ENCODE measurements at places on chromosomes 1 and 21.

DNA sequence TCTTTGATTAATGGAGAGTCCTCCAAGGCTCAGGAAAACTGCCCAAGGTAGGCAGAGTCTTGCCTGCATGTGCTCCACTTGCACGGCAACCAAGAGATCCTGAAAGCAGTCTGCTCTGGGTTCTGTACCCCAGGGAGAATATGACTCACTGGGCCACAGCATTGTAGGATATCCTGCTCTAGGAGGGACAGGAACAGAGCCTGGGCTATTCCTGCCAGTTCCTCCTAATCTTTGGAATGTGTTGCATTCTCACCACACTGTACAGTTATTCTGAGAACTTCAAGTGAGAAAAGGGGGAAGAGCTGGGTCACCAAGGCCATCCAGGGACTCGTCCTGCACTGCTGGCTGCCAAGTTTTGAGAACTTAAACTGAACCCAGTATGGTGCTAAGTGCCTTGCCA lies 278.5 kb downstream of the MATN1 start:
- H3K4me1 ChIP-seq: no peaks in the 10 kb centered on the region
- no peaks in the 10 kb centered on the region for H3K27me3 ChIP-seq
- no peaks in the 10 kb centered on the region for H3K36me3 ChIP-seq
- no peak overlapping the region for H3K4me3 ChIP-seq
- H3K27ac ChIP-seq: no peak overlapping the region

GRCh38 chr1:160064164-160064563 lies 5.8 kb downstream of the KCNJ10 start:
- no peak overlapping the region for H3K4me3 ChIP-seq
- no peak overlapping the region for H3K27ac ChIP-seq
- H3K36me3 ChIP-seq: no peaks in the 10 kb centered on the region
- no peak for DNase-seq
- no peaks in the 10 kb centered on the region for H3K4me1 ChIP-seq

GRCh38 chr1:34905098-34905459 lies 24.4 kb downstream of the DLGAP3 start:
- H3K4me1 ChIP-seq: no peaks in the 10 kb centered on the region
- no peaks in the 10 kb centered on the region for H3K27me3 ChIP-seq
- DNase-seq: no peak

DNA sequence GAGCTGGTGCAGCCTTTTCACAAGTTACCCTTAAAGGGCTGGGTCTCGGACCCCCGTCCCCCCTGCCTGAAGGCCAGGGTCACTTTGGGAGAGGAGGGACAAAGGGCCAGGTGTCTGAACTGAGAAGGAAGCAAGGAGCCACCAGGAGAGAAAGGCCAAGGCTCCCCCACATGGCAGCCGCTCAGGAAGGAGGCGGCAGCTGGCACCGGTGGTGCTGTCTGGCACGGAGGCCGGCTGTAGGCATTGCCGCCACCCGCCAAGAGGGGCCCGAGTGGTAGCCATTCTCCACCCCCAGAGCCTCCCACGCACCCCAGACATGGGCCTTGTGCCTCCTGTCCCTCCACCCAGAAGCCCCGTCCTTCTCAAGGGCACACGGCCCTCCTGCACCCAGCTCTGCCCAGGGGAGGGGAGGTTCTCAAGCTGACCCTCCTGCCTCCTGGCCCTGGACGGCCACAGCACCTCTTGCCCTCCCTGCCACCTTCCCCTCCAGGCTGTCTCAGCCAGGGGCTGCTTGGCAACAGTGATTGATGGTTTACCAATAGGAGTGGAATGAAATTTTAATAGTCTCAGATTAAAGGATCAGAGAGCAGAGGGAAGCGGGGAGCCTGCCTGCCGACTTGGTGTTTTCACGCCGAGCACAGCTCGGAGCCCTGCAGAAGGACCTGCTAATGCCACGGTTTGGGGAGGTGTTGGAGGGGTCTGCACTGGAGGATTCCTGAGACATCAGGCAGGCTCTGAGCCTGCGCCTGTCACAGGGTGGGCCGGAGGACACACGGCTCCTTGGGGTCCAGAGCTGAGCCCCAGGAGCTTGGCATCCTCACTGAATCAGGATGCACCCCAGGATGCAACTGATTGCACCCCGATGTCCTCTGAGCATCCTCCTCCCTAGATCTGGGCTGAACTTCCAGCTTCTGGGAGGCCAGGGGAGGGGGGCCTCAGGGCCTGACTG lies 211.9 kb upstream of the VAMP3 start:
- H3K4me3 ChIP-seq: no peak overlapping the region
- no peaks in the 10 kb centered on the region for H3K27me3 ChIP-seq
- no peak for DNase-seq
- no peaks in the 10 kb centered on the region for H3K36me3 ChIP-seq
- H3K27ac ChIP-seq: no peak overlapping the region

DNA sequence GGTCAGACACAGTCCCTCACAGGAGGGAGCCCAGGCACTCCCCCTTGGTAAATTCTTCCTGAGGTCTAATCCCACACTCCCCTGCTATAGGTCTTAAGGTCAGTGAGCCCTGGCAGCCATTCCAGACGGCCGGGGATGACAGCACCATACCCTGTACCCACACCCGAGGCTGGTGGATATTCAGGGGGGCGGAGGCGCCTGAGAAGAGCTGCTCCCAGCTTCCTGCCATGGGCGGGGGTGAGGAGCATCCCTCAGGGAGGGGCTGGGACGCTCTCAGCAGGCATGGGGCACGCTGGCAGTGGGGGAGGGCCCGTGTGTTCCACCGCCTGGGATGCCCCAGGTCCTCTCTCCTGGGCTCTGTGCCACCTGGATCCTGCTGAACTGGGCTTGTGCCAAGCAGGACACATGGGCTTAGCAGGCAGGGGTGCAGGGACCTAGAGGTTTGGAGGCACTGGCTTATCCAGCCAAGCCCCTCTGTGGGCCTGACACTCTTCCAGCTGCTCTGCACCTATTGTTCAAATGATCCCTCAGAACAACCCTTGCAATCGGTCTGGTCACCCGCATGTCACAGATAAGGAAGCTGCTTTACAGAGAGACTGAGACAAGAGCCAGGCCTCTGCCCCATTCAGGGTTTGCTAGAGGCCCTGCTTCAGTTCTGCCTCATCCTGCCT lies 5.7 kb upstream of the ADGRB2 start:
- no peaks in the 10 kb centered on the region for H3K4me1 ChIP-seq
- DNase-seq: peak; percentile 65
- H3K36me3 ChIP-seq: no peaks in the 10 kb centered on the region
- peaks cover 6% of the 10 kb centered on the region for H3K27me3 ChIP-seq
- no peak overlapping the region for H3K27ac ChIP-seq
- H3K4me3 ChIP-seq: no peak overlapping the region

DNA sequence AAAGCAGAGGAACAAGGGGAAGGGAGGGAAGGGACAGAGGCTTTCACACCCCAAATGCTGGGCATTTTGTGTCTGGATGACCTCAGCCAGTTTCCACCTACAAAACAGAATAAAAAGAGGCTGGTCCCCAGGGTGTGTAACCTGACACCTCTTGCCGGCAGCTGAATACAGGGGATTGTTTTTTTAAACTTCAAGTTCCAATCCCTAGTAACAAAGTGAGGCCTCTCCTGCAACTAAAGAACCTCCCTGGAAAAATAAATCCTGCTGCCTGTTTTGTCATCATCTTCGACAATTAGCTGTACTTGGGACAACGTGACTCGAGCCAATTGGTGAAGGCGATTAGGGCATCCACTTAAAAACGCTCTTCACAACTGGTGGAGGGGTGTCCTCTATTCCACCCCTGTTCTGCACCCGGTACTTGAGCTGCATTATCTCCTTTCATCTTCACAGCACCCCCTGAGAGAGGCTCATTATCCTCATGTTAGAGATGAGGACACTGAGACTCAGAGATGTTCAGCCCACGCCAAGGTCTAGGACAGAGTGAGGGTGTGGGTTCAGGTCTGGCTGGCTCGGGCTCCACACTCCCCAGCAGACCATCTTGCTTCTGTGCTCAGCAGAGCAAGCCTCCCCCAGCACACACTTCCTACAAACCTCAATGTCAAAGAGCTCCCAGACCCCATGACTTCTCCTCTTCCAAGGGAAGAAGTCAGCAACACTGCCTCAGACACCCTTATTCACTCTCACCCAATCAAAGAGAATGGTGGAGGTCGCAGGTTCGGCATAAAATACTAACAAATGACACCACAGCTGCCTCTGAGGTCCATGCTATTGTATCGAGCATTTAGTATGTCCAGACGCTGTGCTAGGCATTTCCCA lies 15.2 kb downstream of the ITPKB start:
- H3K27me3 ChIP-seq: no peaks in the 10 kb centered on the region
- H3K4me1 ChIP-seq: peaks cover 22% of the 10 kb centered on the region
- H3K4me3 ChIP-seq: no peak overlapping the region
- peak overlapping the region; percentile 13 for H3K27ac ChIP-seq

DNA sequence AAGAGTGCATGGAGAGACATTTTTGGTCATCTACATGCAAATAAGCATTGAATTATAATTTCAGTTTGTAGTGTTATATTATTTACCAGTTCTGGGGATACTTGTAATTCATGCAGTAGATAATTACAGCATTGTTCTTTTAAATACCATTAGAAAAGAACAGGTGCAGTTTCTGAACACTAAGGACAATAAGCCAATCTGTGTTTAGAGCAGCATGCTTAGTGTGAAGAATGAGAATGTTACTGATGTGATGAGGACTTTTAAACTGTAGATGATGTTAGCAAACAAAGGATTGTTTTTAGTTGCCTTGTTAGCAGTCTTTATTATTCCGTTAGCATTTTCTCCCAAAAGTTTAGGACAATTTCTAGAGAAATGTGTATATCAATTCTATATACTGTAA lies 348.3 kb downstream of the BRINP3 start:
- no peaks in the 10 kb centered on the region for H3K4me1 ChIP-seq
- H3K36me3 ChIP-seq: no peaks in the 10 kb centered on the region
- DNase-seq: no peak
- no peaks in the 10 kb centered on the region for H3K27me3 ChIP-seq

- H3K4me1 ChIP-seq: no peaks in the 10 kb centered on the region
- H3K27ac ChIP-seq: no peak overlapping the region
- H3K27me3 ChIP-seq: no peaks in the 10 kb centered on the region
- no peak overlapping the region for H3K4me3 ChIP-seq
- no peak for DNase-seq
Observed at GRCh38 chr21:37531431-37531932, 164.9 kb downstream of the DYRK1A start.

- no peak for DNase-seq
- H3K4me3 ChIP-seq: no peak overlapping the region
- peaks cover 12% of the 10 kb centered on the region for H3K4me1 ChIP-seq
- H3K36me3 ChIP-seq: no peaks in the 10 kb centered on the region
- no peaks in the 10 kb centered on the region for H3K27me3 ChIP-seq
Observed at GRCh38 chr1:202569393-202570322, 140.6 kb downstream of the SYT2 start.

GRCh38 chr1:17674726-17675500 lies 80.2 kb upstream of the ACTL8 start:
- H3K36me3 ChIP-seq: no peaks in the 10 kb centered on the region
- H3K27ac ChIP-seq: no peak overlapping the region
- no peaks in the 10 kb centered on the region for H3K27me3 ChIP-seq

DNA sequence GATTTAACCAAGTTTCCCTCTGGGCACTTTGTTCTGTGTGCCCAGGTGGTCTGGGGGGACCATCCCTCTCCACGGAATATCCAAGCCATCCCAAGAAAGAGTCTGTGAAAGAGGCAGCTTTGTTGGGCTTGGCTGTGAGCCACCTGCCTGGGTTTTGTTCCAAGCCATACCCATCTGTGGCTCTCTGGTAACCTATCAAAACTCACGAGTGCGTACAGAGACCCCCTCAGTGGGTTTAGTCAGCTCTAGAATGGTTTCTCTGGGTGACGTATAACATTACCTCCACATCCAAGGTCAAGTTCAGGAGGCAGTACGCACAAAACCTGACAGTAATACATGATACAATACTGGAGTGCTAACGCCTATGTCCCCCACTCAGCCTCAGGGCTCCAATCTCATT lies 54.2 kb downstream of the DNTTIP2 start:
- H3K27ac ChIP-seq: no peak overlapping the region
- H3K27me3 ChIP-seq: no peaks in the 10 kb centered on the region
- H3K4me3 ChIP-seq: no peak overlapping the region
- no peak for DNase-seq
- no peaks in the 10 kb centered on the region for H3K4me1 ChIP-seq

- H3K27ac ChIP-seq: no peak overlapping the region
- no peak overlapping the region for H3K4me3 ChIP-seq
- no peaks in the 10 kb centered on the region for H3K4me1 ChIP-seq
- no peaks in the 10 kb centered on the region for H3K36me3 ChIP-seq
- no peaks in the 10 kb centered on the region for H3K27me3 ChIP-seq
Observed at GRCh38 chr1:55490547-55490946, 275.4 kb upstream of the USP24 start.

DNA sequence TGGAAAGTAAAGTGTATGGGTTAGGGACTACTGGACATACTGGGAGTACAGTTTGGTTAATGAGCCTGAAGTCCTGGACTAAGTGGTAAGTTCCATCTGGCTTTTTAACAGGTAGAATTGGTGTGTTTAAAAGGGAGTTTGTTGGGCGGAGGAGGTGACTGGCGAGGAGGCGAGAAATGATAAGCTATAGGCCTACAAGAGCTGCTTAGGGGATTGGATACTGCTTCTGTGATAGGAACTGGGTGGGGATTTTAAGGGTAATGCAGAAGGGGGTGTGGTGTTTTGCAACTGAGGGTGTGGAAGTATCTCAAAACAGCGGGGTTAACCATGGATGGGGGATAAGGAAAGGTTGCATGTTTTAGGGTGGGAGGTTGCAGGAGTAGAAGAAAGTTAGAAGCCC lies 3.5 kb downstream of the ERVH48-1 start:
- no peak overlapping the region for H3K27ac ChIP-seq
- no peaks in the 10 kb centered on the region for H3K4me1 ChIP-seq
- DNase-seq: no peak
- no peaks in the 10 kb centered on the region for H3K27me3 ChIP-seq

GRCh38 chr1:155107309-155108264 lies 20.1 kb upstream of the EFNA1 start:
- no peaks in the 10 kb centered on the region for H3K36me3 ChIP-seq
- H3K4me3 ChIP-seq: no peak overlapping the region
- H3K27ac ChIP-seq: no peak overlapping the region
- DNase-seq: no peak
- H3K4me1 ChIP-seq: no peaks in the 10 kb centered on the region

GRCh38 chr1:34213956-34214355 lies 37.2 kb downstream of the C1orf94 start:
- H3K27me3 ChIP-seq: no peaks in the 10 kb centered on the region
- H3K36me3 ChIP-seq: no peaks in the 10 kb centered on the region
- no peak overlapping the region for H3K4me3 ChIP-seq
- DNase-seq: no peak
- H3K27ac ChIP-seq: no peak overlapping the region

DNA sequence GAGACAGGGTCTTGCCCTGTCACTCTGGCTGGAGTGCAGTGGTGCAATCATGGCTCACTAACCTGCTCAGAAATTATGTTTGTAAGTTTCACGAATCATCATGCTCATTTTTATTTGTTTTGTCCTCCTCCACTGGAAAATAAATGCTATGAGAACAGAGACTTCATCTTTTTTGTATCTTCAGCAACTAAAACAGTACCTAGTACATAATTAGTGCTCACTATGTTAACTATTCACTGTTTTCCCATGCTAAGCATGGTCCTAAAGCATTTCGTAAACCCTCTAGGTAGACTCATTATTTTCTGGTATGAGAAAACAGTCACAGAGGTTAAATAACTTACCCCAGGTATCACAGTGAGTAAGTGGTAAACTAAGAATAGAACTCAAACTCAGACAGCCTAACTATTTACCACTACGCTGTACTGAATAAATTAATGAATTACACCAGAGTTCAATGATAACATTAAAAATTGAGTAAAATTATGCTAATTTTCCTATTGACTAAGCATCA lies 118.4 kb downstream of the RERE start:
- no peak overlapping the region for H3K4me3 ChIP-seq
- DNase-seq: no peak
- H3K27ac ChIP-seq: no peak overlapping the region
- no peaks in the 10 kb centered on the region for H3K36me3 ChIP-seq
